Mesenteric fat pad (tissue), 1 donor: ENCODE measurements at places on chromosomes 12 and 14. TPM values are rescaled to one million over a fixed set of nuclear protein-coding genes. Genes with fewer than 3 reads are reported as not detected.

Gene CISTR
- total RNA-seq = not detected

Gene GPR84
- 2.3 TPM for total RNA-seq

Gene STAC3
- total RNA-seq = 3.9 TPM

Gene IFI27
- 495 TPM for total RNA-seq

Gene ASIC1
- total RNA-seq = 0.71 TPM

Gene TGM1
- 0.77 TPM for total RNA-seq

Gene PIK3C2G
- 0.13 TPM for total RNA-seq

Gene CD163
- total RNA-seq = 943 TPM
